ENCODE measurements at places on chromosomes 1 and 21.

DNA sequence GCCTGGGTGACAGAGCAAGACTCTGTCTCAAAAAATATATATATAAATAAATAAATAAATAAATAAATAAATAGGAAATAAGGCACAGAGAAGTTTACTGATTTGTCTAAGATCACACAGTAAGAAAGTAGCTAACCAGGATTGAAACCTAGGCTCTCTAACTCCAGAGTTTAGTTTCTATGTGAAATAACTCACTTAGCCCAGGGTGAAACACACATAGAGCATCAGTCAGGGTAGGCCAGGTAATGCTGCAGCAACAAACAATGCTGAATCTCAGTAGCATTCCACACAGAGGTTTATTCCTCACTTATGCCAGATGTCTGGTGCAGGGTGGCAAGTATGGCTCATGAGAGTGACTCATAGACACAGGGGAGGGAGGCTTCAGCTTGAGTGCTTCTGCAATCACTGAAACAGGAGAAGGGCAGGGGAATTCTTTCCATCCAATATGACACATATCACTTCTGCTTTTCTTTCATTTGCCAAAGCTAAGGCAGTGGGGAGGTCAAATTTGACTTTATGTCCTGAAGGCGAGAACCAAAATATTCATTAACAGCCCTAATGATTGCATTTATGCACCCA is 37.1 kb upstream of the KANK4 start:
- DNase-seq: no peak

GRCh38 chr1:170494369-170494768 is 37.6 kb upstream of the GORAB start:
- DNase-seq: no peak

GRCh38 chr1:226887006-226887405 is 16.6 kb downstream of the PSEN2 start:
- DNase-seq: no peak

- DNase-seq: peak; percentile 55
Measured at GRCh38 chr1:225441314-225442122, 13.7 kb upstream of the LBR start.

DNA sequence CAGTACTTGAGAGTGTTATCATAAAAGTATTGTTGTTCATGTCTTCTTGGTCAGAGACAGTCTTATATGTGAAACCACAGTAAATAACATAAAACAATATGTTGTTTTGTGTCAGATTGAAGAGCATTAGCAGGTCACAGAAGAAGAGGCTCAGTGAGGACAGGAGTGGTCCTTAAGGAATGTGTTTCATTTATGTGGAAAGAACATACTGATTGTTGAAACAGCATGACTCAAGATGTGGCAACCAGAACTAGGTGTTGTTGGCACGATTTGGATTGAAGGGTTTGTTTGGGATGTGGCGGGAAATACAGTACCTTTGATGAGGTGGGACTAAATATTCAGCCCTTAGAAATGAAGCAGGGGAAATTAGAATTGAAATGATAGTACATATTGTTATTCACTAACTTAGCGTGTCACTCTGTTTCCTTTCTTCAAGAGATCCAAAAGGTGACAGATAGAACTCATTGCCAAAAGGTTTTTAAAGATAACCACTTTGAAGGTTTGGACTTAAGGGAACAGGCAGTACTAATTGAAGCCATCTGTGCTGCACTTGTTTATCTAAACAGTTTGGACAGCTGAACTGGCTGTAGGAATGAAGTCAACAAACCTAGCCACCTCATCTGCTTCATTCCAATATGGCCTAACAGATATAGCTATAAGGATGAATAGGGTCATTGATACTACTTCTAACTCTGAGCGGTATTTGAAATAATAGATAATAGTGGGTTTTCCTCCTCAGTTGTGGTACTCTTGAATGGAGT is 14.4 kb downstream of the RALGPS2 start:
- DNase-seq: no peak

- DNase-seq: no peak
Measured at GRCh38 chr1:53025034-53025768, 36.8 kb upstream of the PODN start.

GRCh38 chr1:84689514-84690396 is 506 bp downstream of the SSX2IP start:
- DNase-seq: peak; percentile 51

- DNase-seq: no peak
Measured at GRCh38 chr1:239897458-239897857, 194.2 kb upstream of the FMN2 start.

GRCh38 chr1:95207223-95207935 is 26.6 kb upstream of the RWDD3 start:
- no peak for DNase-seq

Data from NCI-H2029 treated with DMSO at 0.1 percent for 48 hours (cell line).